ENCODE measurements at places on chromosomes 11 and 22.

DNA sequence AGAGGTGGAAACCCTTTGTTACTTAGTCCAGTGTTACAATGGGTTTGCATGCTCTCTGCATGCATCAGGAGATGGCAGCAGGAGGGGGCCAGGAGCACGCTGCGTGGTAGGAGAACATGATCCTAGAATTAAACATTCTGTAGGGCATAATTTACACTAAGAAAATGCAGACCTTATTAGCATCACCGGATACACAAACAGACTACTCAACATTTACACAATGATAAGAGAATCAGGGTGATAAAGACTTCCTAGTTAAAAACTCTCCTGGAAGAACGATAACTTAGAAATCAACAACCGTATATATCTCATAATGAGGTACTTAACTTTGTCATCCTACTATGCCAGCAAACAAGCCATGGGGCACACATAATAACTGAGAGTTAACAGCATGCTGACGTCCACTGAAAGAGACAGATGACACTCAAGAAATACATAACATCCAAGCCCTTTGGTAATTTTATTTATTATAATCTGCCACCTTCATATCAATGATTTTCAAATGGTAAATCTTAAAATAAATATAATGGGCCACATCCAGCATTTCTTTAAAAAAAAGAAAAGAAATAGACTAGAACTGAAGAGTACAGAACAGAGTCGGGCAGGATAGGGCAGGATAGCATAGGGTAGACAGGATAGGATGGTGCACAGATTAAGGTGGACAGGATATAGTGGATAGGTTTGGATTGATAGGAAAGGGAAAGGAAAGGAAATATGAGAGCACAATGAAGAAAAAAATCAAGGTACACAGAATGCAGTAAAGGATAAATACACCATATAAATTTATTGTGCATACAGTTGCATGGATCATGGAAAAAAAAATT is 27.5 kb downstream of the CADM1 start:
- DNase-seq, result no peak

- no peak for DNase-seq
Measured at GRCh38 chr11:102603576-102603975, 21.6 kb downstream of the MMP20 start.

DNA sequence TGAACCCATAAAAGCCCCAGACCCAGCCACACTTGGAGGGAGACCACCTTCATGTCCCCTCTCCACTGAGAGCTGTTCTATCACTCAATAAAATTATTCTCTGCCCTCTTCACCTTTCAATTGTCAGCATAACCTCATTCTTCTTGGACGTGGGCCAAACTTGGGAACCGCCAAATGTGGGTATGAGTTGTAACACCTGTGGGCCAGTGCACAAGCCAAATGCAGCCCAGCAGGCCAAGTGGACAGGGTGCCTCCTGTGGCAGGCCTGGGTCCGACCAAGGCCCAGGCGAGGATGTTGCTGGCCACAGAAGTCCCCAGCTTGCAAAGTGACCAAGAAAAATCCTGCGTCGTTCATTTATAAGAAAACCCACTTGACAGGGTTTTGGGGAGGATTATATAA is 621.2 kb downstream of the METTL15 start:
- DNase-seq, result no peak

DNA sequence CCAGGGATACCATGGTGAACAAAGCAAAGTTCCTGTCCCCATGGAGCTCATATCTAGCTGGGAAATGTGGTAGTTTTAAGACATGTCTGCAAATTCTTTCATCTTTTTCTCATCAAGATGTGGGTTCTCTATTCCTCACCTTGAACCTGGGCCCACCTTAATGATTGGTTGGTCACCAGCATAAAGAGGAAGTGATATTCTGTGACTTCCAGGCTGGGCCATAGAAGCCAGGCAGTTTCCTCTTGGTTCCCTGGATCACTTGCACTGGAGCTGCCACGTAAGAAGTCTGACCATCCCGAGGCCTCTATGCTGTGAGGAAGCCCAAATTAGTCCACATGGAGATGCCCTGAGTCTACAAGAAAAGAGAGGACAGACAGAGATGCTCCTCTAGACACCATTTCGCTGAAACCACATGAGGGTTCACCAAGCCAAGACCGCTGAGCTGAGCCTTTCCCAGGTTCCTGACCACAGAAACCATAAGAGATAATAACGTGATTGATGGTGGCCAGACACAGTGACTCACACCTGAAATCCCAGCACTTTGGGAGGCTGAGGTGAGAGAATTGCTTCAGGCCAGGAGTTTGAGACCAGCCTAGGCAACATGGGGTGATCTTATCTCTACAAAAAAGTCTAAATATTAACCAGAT is 119.5 kb upstream of the ISX start:
- DNase-seq, result no peak

- DNase-seq, result no peak
Measured at GRCh38 chr11:124644426-124645280, 22.0 kb downstream of the TBRG1 start.

GRCh38 chr22:18070556-18071306 is 7.1 kb upstream of the PEX26 start:
- DNase-seq, result no peak

- no peak for DNase-seq
Measured at GRCh38 chr11:121659811-121660210, 207.0 kb upstream of the SORL1-AS1 start.

GRCh38 chr22:48615171-48616008 is 1212.3 kb downstream of the BRD1 start:
- DNase-seq, result no peak

All from stimulated activated CD4-positive, alpha-beta T cell treated with anti-CD3 and anti-CD28 coated beads, Interleukin-15, amount 100 ng/mL, for 1 hour (primary cell).